CD4-positive, alpha-beta T cell (primary cell): ENCODE measurements at places on chromosomes 3 and 15.
A peak's percentile ranks its signal among the peaks of the same experiment; 100 is the strongest.

DNA sequence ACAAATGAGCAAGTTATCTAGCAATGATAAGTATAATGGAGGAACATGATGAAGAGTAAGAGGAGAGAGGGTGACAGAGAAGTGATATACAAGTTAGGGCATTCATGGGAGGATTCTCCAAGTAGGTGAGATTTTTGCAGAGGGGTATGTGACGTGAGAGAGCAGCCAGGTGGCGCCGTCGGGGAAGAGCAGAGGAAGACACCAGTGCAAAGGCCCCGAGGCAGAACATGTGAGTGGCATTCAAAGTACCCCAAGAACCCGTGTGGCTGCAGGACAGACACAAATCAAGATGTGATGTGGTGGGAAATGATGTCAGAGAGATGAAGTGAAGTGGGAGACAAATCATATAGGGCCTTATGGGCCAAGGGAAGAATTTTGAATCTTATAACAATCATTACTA lies 81.8 kb upstream of the GRM7 start:
- no peak for DNase-seq

- no peak for DNase-seq
Observed at GRCh38 chr3:43331381-43331780, 45.0 kb downstream of the SNRK start.

- no peak for DNase-seq
Observed at GRCh38 chr3:130831719-130832400, 62.0 kb upstream of the ATP2C1 start.

- DNase-seq, result no peak
Observed at GRCh38 chr3:4720316-4721075, 227.3 kb downstream of the ITPR1 start.

- DNase-seq, result no peak
Observed at GRCh38 chr3:30437171-30437601, 169.2 kb upstream of the TGFBR2 start.

- DNase-seq, result no peak
Observed at GRCh38 chr3:134211797-134212196, 38.9 kb downstream of the RYK start.

DNA sequence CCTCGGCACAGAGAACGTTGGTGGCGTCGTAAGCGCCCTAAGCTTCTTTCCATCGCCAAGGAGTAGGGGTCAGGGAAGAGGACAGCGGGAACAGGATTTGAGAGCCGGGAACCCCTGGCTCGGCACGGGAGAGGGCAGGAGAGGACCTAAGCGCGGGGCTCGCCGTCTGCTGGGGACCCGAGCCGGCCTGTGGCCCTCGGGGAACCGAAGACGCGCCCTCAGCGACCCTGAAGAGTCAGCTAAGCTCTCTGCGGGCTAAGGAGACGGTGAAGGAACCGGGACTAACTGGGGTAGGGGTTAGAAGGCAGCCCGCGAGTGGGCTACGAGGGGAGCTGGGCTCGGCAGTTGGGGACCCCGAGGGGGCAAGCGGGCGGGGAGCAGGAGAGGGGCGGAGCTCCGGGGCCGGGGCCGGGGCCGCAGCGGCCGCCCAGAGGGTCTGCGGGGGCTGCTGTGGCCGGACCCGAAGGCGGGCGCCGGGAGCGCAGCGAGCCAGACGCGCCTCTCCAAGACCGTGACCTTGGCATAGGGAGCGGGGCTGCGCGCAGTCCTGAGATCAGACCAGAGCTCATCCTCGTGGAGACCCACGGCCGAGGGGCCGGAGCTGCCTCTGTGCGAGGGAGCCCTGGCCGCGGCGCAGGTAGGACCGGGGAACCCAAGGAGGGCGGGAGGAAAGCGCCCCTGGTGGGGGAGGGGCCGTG lies 574 bp downstream of the CASR start:
- no peak for DNase-seq

GRCh38 chr15:84944311-84944710 lies 37.3 kb upstream of the PDE8A start:
- DNase-seq, result no peak

DNA sequence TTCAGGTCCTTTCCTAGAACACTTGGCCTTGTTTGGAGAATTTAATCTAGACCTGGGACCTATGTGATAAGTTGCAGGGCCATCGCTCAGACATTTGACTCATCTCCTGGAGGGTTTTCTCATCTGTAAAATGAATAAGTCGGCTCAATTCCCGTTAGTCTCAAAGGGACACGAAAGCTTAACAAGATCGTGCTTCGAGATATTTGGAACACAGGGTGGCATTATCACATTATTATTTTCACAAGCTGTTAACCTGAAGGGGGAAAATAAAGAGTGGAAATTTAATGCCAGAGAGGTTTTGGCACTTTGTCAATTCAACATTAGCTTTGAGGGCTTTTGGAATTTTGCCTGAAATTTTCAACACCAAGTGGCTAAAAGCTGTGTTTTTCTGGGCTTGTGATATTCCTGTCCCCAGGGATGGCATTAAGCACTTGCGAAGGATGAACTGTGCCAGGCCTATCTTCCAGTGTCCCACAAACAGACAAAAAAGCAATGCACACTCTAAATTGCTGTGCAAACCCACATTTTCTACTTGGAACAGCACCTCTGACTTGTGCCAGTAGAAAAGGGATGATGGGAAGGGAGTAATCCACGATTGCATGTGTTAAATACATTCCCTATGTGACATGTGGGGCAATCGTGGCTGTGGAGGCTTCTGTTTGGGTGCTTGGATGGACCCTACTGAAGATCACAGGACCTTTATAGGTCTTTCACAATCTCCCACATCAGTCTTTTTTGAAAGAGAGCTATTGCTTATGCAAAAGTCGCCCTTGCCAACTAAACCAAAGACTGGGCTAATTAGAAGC lies 478.7 kb downstream of the MFSD1 start:
- no peak for DNase-seq

- peak; percentile 21 for DNase-seq
Observed at GRCh38 chr15:65583701-65584100, 27.2 kb downstream of the INTS14 start.

- no peak for DNase-seq
Observed at GRCh38 chr3:10983219-10983916, 9.2 kb upstream of the SLC6A1 start.

- DNase-seq, result no peak
Observed at GRCh38 chr3:106071306-106071705, 202.5 kb upstream of the CBLB start.

- no peak for DNase-seq
Observed at GRCh38 chr3:175304404-175304803, 445.3 kb downstream of the NAALADL2 start.

DNA sequence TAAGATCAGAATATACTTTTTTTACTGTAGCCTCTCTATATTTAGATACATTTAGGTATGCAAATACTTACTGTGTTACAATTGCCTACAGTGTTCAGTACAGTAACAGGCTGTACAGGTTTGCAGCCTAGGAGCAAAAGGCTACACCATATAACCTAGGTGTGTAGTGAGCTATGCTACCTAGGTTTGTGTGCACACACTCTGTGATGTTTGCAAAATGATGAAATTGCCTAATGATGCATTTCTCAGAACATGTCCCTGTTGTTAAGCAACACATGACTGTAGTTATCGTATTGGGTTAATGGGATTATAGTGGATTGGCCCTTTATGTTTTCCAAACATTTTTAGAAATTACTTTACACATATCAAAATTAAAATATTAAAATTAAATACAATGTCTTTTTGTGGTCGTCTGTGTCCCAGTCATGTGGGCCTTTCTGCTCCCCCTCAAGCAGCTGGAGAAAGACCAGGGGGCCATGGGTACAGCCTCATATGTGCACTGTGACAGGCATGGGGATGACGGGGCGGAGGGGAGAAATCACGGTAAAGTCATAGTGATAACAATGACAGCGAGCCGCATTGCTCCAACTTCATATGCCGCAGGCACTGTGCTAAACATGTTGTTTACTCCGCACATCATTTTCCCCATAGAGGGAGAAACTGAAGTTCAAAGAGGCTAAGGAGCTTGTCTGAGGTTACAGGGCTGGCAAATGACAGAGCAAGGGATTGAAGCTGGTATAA lies 27.4 kb upstream of the PLA2G4E start:
- no peak for DNase-seq
